ENCODE measurements at places on chromosomes 5 and 9. TPM values are rescaled to one million over a fixed set of nuclear protein-coding genes. Genes with fewer than 3 reads are reported as not detected.

DNA sequence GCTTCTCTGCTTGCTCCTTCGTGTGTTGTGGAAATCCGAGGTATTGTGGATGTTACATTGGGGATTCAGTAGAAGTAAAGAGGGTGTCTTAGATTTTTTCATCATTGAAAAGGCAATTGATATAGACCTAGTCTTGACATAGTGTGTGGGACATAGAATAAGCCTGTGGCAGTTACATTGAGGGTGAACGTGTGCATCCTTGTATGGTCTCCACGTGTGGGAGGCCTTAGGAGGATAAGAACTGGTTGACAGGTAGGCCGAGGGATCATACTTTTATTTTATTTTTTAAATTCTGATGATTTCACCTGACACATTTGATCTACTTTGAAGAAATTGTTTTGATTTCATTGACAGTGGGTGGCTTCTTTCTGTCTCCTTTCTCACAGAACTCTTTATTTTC is 17.0 kb upstream of the FAM120AOS start:
- no peak for DNase-seq

- no peak for DNase-seq
Measured at GRCh38 chr9:114746591-114747346, 59.1 kb downstream of the TNFSF15 start.

DNA sequence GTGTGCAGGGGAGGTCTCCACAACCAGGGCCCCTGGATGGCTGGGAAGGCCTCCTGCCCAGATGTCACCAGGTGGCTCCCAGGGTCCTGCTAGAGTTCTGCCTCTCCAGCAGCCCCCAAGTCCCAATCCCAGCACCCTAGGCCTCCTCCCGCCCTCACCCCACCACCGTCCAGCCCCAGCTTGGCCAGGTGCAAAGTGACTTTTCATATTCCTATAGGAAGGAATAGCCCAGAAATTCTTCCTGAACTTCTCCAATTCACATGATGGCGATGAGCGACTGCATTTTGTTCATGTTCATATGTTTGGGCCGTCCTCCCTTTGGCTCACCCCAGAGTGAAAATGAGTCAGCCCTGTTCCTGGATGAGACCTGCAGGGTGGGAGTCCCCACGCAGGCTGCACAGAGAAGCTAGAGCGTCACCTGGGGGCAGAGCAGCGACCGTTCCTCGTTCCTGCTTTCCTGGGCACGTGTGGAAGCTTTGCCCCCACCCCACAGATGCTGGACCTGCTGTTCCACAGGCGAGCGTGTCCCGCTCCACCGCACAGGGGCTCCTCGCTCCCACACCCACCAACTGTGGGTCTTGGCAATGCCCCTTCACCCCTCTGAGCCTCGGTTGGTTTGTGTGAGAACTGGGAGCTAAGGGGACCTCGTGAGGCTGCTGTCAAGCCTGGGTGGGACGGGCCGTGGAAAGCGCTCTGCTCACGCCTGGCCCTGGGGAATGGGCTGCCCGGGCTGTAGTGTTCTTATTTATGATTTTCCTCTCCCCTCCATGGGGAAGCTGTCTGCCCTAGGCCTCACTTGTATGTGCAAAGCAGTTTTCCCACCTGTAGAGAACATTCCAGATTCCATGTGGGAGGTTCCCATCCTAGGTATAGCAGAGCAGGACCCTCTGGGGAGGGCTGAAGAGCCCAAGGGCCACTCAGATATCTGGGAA is 6.9 kb downstream of the MRPS2 start:
- DNase-seq, result no peak

S100Z gene
- 0.41 TPM for total RNA-seq

GRCh38 chr5:149584121-149584520 is 2.8 kb downstream of the ARHGEF37 start:
- DNase-seq, result no peak

SURF1 gene
- total RNA-seq, result 41.1 TPM
